ENCODE measurements at places on chromosomes 7 and 10.

DNA sequence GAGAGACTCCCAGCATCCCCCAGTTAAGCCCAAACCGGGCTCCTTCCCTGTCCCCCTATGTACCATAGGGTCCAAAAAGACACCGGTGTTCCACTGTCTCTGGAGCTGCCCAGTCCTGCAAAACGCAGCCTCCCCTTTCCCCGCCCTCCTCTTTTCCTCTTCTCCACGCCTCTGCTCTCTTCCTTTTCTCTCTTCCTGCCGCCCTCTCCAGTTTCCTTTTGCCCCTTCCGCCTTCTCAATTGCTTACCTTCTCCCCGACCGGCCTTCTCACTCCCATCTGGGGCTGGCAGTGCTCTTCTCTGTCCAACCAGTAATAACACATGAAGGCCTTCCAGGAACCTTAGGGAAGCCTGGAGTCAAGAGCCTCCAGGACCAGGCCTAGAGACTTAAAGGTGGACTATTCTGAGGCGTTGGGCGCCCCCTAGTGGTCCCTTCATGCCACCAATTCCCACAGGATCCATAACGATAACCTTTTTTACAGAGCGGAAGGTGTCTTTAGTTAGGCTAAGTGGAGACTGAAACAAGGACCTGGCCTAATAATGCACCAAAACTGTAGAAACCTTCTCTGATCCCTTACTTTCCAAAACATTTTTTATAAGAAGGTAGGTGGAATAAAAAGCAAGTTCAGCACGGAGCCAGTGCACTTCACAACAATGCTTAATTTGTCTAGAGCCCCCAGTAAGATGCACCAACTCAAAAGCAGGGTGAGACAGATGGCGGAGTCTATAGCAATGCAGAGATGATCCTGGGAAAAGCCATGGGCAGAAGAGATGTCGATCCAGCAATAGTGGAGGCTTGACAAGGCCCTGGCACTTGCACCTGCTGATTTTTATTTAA lies 27.2 kb upstream of the MSRB2 start:
- DNase-seq = peak; percentile 33

- DNase-seq = no peak
These were observed 103.6 kb downstream of the NPSR1 start for GRCh38 chr7:34761627-34762026.

GRCh38 chr7:80087771-80088170 lies 46.9 kb upstream of the GNAI1 start:
- DNase-seq = no peak

- no peak for DNase-seq
These were observed 304.2 kb downstream of the RPS24 start for GRCh38 chr10:78337646-78338391.

DNA sequence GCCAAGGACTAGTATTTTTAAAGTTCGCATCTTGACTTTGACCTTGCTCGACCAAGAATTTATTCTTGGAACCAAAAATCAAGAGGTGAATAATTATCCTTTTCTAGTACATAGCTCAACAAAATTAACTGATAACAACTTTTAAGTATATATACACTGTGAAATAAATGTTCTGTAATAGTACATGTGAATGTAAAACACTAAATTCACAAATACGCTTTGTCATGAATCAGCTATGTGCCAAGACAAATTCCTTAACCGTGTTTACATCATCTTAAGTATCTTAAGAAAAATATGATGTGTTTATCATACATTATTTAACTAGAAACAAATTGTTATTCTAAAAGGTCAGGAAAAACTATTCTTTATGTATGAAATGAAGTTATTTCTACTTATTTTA lies 83.3 kb downstream of the CUL2 start:
- no peak for DNase-seq

DNA sequence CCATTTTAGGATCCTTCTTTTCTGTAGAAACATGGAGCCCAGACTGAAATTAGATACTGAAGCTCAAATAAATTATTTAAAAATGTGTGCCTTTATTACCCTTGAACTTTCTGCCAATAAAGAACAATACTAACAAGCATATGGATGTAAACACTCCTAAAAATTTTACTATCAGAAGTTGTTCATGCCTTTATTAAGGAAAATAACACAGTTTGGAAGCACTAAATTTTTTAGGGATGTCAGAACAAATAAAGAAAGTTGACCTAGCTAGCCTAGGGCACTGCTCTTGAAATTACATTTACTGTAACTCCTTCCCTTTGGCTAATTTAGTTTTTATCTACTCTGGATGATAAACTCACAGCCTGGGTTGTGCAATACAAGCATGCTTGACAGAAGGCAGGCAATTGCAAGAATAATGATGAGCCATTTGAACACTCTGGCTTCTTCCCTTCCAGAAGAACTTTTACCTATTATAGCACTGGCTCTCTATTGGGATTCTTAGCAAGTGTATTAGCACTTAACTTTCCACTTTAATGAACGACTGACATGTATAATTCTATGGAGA lies 351.7 kb upstream of the C7orf33 start:
- no peak for DNase-seq

- no peak for DNase-seq
These were observed 105.5 kb downstream of the KCNMA1 start for GRCh38 chr10:77532068-77532467.

GRCh38 chr7:131500357-131500756 lies 56.1 kb downstream of the PODXL start:
- no peak for DNase-seq

DNA sequence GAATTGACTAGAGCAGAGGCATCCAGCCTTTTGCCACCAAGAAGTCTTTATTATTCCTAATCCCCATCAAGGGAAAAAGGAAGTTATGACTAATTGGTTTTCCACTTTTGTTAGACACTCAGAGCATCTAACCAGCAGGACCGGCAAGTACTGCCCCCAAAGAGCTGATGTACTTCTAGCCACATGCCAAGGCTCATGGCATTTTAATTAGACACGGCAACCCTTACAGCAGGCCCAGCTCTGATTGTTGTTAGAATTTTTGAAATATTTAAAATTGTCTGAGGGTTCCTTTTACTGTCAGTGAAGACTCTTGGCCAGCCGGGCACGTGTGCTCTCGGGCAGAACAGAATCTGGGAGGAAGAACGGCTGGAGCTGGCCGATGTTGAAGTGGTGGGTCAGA lies 114.8 kb downstream of the SPAG6 start:
- no peak for DNase-seq

DNA sequence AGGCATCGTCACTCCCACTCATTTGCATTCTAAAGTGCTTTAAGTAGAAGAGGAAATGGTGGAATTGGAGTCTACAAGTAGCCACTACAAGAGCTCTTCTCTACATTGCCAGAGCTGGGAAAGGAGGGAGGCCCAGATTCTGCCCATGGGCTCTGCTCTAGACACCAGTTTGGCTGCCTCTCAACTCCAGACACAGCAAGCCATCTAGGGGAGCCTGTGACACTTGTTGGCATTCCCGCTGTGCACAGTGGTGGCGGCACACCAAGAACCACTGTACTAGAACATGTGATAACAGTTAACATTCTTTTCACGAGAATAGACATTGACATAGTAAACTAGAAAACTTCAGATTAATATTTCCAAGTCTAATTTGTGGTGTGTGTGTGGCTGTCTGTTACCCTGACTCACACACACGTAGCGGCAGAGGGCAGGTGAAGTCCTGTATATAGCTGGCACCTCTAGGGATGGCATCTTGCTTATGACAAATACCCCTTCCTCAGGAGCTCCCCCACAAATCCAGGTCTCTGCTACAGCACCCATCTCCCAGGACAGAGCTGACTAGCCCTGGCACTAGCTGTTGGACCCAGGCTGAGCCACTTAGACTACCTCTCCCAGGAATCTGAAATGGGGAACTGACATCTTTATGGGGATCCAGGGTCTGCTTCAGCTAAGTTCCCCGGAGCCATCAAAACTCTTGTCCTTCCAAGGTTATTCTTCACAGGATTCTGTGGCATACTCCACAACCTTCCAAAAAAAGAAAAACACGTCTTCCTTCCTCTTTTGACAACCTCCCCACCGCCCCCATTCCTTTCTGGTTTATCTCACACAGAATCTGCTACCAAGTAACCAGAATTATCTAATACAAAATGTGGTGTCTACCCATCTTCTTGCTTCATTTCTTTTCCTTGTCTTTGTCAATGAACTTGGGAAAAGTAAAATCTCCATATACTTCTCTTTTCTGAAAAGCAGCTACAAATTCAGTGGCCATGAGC lies 54.7 kb upstream of the MRLN start:
- no peak for DNase-seq

DNA sequence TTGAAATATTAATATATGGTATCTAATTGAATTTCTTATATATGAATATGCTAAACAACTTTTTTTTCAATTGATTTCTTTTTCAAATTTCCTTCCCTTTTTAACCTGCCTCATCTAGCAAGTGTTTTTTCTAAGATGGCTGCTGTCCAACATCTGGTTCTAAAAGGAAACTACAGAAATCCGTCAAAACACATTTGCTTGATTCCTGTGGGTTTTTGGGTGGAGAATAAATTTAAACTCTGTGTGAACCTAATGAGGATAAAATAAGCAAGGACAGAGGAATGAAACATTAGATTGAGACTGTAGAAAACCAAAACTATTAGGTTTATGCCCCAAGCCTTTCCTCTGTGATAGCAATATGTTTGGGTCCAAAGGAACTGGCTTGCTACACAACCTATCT lies 75.5 kb upstream of the STARD3NL start:
- DNase-seq = no peak

DNA sequence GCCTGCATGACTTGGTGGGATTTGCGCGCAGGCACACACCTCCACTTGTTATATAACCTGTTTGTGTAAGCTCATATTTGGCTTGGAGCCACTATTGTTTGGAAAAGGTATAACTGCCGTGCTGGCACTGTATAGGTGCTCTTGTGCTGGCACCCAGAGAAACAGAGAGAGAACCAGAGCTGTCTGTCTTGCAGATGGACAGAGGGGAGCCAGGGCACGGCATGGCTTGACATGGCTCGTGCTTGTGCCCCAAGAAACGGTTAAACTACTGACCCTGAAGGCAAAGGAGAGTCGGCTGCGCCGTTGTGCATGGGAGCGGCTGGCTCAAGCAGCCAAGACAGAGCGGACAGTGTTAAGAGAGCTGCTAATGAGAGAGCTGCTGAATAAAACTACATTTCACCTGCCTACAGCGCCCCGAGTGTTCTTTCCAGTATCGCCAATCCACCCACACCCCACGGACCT lies 23.2 kb downstream of the RAPGEF5 start:
- no peak for DNase-seq

DNA sequence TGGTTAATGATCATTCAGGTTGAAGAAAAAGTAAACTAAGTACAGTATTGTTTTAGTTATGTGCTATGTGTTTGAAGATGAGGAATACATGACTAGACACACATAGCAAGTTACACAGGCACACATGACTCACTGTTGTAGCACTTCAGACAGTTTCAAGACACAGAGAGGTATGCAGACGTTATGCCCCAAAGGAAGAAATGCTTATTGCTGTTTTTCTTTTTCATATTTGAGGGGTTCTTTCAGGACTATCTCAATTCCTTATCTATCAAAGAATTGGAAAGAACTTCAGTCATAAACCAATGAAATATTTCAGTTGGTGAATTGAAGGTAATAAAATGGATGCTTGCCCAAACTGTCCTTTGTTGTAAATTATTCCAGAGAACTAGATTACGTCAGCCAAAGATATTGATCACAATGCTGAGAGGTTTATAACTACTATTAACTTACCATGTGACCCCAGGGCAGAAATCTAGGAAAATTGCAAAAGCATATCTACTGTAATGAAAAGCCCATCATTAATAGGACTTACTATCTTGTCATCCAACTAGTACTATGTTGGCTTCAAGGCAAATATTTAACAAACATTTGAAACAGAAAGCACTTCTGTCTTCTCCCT lies 61.2 kb upstream of the CAPZA2 start:
- DNase-seq = no peak

GRCh38 chr7:141053626-141054025 lies 20.2 kb upstream of the TMEM178B start:
- DNase-seq = peak; percentile 14

DNA sequence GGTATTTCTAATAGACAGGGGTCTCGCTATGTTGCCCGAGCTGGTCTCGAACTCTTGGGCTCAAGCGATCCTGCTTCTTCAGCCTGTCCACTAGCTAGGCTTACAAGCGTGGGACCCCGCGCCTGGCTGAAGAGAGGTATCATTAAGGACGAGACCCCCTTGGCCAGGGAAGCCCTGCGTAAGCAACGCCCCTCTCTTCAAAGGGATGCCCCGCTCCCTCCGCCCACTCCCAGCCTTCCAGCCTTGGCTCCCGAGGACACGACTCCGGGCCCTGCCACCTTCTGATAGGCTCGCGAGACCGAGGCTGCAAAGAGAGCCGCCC lies 220 bp upstream of the ZKSCAN5 start:
- no peak for DNase-seq

DNA sequence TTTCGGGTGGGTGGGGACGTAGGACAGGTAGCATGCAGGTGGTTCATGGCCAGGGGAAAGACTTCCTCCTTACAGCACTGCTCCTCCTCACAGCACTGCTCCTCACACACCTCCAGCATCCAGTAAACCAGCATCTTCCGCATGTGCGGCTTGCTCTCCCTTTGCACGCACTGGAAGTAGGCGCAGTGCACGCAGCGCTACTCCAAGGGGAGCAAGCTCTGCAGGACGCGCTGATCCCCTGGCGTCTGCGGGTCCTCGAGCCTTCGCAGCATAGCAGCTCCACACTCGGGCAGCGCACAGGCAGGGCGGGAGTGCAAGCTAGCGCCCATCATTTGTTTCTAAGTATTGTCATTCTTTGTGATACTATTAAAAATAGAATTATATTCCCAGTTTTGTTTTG lies 30.5 kb upstream of the MAP3K8 start:
- no peak for DNase-seq

- DNase-seq = no peak
These were observed 166.0 kb downstream of the ACTR3B start for GRCh38 chr7:152925412-152926147.

GRCh38 chr10:86331861-86332260 lies 34.7 kb downstream of the GRID1 start:
- no peak for DNase-seq

DNA sequence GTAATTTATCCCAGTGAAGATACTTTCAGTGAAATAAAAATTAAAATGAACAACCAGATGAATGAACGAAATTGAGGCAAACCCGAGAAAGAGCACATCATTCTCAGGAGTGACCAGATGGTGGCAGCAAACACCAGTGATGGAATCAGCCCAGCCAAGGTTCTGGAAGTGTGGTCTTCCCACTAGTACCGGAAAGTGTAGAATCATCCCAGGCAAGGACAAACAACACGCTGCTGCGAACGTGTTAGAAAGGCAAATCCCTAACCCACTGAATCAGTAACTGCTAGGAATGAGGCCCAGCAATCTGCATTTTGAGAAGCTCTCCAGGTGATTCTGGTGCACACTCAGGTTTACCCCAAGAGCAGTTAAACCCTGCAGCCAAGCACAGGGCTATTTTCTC lies 15.5 kb upstream of the SLC18A3 start:
- no peak for DNase-seq

DNA sequence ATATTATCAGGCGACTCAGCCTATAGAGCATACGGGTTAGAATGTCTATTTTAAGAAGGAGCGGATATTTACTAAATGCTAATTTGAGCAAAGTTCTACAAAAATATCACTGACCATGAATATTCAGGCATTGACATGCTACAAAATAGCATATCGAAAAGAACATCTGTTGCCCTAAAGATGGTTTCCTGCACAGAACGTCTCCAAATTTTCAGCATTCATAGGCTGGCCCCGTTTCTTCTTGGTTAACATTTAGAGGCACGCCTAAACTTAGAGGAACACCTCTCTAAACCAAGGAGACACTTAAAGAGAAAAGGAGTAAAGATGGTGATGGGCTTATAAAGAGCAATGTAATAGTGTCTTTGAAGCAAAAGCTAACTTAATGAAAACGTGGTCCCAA lies 1.3 kb upstream of the MINPP1 start:
- DNase-seq = no peak

GRCh38 chr10:129855836-129856563 lies 108.1 kb downstream of the EBF3 start:
- DNase-seq = no peak

- DNase-seq = no peak
These were observed 712.5 kb upstream of the ANKRD30A start for GRCh38 chr10:36412942-36413341.

Data from stimulated activated CD4-positive, alpha-beta T cell treated with anti-CD3 and anti-CD28 coated beads, Interleukin-12 subunit alpha, Interleukin-12 subunit beta, amount 100 ng/mL, for 24 hours (primary cell).